Astrocyte of the spinal cord (primary cell): ENCODE measurements at places on chromosomes 13 and 19.

DNA sequence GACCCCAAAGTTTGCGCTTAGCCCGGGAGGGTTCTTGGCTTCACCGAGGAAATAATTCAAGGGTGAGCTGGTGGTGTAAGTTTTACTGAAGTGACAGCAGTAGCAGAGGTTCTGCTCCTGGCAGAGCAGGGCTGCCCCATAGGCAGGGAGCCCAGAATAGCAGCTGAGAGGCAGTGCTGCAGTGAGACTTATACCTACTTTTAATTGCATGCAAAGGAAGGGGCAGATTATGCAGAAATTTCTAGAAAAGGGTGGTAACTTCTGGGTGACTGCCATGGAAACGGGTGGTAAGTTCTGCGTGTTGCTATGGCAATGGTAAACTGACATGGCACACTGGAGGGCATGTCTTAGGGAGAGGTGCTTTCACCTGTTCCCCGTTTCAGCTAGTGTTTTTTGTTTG, 17.5 kb upstream of the CAMSAP3 start:
- DNase-seq, result no peak

DNA sequence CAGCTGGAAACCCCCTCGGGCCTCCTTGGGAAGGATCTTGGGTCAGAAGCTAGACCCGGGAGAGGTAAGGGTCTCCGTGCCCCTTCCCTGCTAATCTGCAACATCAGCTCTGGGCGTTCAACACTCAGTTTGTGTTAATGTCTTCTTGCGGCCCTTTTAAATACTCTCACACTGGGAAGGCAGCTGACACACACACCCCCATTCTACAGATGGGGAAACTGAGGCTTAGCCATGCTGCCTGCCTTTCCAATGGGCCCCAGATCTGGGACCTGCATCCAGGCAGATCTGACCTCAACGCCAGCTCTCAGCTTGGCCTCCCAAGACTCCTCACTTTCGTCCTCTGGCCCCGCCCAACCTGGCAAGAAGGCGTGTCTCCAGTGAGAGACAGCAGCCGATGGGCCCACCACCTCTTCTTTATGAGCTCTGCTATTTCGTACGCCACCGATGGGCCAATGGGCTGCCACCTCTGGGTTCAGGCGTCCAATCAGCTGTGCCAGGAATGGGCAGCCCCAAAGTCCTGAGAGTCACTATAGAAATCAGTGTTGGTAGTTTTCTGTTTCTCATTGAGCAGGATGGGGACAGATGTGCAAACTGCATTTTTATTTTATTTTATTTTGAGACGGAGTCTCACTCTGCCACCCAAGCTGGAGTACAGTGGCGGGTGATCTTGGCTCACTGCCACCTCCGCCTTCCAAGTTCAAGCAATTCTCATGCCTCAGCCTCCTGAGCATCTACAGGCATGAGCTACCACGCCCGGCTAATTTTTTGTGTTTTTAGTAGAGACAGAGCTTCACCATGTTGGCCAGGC, 43.8 kb downstream of the DNM2 start:
- no peak for DNase-seq

GRCh38 chr19:10184636-10185035, 10.1 kb downstream of the DNMT1 start:
- DNase-seq, result no peak

DNA sequence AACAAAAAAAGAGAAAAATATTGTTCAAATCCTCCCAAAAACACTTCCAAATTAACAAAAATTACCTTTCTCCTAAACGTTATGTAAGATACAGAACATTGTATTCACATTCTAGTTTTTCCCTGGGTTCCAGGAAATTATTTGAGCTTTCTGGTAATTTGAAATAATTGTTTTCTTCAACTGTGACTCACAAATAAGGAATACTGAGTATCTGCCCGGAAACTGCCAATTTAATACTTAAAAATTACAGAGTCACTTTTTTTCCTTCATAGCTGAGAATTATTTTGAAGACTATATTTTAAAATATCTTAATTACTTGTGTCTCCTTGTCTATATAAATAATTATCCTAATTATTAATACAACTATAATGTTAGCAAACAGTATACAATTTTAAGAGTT, 709.0 kb upstream of the ARGLU1 start:
- DNase-seq, result peak; percentile 19

GRCh38 chr19:48102870-48103751, 7.5 kb downstream of the PLA2G4C start:
- peak; percentile 34 for DNase-seq

GRCh38 chr13:95025116-95025515, 276.1 kb downstream of the ABCC4 start:
- no peak for DNase-seq

GRCh38 chr19:17949956-17950309, 17.0 kb upstream of the KCNN1 start:
- DNase-seq, result no peak

DNA sequence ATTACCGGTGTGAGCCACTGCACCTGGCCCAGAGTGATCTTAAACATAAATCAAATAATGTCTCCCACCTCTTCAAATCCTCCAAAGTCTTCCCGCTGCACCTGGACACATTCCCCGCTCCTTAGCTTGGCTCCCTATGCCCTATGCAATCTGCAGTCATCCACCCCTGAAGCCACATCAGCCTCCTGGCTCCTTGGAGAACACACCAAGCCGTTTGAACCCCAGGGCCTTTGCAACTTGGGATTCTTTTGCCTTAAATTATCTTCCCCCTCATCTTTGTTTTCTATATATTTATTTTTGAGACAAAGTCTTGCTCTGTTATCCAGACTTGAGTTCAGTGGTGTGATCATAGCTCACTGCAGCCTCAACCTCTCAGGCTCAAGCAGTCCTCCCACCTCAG, 2.7 kb upstream of the DNAAF3 start:
- no peak for DNase-seq

- peak; percentile 29 for DNase-seq
Measured at GRCh38 chr19:41641879-41642485, 15.1 kb upstream of the CEACAM4 start.

DNA sequence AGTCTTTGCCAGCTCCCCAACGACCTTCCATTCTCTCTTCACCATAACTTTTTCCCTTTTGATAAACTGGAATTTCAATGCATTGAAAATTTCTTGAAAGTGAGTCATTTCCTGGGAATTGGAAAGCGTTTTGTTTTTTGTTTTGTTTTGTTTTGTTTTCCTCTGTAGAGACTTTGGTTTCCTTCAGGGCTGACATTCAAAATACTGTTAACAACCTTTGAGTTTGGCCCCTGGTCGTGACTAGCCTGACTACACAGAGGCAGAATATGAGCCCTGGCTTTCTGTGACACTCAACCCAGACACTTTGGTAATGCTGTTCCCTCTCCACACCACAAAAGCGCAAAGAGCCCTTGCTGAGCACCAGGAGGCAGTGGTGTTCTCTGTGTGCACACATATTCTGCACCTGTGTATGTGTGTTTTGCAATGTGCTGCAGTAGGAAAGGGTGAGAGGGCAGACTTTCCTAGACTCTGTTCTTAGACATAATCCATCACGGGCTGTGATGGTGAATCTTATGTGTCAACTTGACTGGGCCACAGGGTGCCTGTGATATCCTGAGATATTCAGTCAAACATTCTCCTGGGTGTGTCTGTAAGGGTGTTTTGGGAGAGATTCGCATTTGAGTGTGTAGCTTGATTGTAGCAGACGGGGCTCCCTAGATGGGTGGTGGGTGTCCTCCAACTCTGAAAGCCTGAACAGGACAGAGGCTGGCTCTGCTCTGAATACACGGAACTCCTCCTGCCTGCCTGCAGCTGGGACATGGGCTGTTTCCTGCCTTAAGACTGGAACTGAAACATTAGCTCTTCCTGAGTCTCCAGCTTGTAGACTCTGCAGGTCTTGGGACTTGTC, 29.5 kb upstream of the ANKRD10 start:
- peak; percentile 59 for DNase-seq

DNA sequence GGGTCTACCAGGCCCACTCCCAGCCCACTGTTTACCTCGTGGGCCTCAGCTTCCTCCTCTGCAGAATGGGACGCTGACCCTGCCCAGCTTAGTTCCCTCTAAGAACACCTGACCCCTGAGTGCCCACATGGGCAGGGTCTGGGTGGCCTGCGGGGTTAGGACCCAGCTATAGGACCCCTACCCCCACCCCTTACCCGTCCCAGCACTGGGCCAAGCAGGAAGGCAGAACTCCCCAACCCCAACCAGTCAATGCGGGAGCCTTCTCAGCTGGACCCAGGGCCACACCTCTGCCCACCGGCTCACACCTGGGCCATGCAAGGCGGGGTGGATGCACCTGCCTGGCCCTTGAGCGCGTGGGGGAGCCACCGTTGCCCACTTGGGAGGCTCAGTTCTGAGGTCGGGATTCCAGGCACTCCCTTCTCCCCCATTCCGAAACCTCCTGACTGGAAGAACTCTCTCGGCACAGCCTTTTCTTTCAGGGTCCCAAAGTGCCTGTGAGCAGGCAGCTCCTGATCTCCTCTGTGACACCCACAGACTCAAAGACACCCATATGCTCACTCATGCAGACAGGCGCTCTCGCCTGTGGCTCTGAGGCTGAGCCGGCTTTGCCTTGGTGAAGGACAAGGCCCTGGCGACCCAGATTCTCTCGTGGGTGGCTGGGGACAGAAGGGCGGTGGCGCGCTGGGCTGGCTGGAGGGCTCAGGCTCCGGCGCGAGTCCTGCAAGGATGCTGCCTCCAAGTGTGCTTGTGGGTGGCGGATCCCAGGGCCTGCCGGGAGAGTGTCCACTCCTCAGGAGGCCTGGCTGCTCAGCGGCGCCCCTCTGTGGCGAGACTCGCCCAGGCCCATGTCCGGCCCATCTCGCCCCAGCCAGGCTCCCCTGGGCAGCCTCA, 27.9 kb upstream of the PARP4 start:
- no peak for DNase-seq

GRCh38 chr13:57437587-57437986, 194.0 kb upstream of the PCDH17 start:
- DNase-seq, result no peak

GRCh38 chr13:77833331-77833863, 85.2 kb downstream of the EDNRB start:
- peak; percentile 3 for DNase-seq

DNA sequence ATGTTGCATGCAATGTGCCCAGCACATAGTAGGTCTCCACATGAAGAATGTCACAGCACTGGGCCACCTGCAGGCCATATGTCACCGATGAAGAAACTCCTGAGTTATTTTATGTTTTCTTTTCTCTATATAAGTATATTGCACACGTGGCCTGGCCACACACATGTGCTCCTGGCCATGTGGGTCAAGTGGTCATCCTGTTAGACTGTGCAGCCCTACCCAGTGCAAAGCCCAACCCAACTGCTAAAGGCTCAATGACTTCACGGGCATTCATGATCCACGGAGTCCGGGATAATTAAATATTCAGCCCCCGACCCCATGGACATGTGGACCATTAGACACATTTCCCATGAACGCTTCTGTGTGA, 163.2 kb downstream of the TEX29 start:
- DNase-seq, result no peak

- no peak for DNase-seq
Measured at GRCh38 chr19:44580366-44580895, 32.9 kb upstream of the IGSF23 start.

- no peak for DNase-seq
Measured at GRCh38 chr19:7744199-7744786, 3.0 kb downstream of the CD209 start.

DNA sequence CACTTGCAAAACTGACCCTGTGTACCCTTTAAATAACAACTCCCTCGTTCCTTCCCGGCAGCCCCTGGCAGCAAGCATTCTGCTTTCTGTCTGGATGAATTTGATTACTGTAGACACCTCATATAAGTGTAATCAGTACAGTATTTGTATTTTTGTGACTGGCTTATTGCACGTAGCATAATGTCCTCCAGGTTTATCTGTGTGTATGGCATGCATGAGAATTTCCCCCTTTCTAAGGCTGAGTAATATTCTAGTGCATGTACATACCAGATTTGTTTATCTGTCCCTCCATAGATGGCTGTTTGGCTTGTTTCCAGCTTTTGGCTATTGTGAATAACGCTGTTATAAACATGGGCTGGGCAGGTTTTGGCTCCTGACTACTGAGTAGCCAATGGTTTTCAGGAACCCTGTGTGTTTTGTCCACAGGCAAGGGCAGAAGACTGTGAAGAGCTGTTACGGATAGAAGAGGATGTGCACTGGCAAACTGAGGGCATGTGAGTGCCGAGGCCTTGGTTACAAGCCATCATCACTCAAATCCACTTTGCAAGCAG, 98.0 kb downstream of the ESD start:
- DNase-seq, result no peak

GRCh38 chr19:34712395-34713261, 21.4 kb upstream of the ZNF181 start:
- DNase-seq, result peak; percentile 77

- DNase-seq, result no peak
Measured at GRCh38 chr13:33859691-33860303, 41.8 kb downstream of the RFC3 start.

DNA sequence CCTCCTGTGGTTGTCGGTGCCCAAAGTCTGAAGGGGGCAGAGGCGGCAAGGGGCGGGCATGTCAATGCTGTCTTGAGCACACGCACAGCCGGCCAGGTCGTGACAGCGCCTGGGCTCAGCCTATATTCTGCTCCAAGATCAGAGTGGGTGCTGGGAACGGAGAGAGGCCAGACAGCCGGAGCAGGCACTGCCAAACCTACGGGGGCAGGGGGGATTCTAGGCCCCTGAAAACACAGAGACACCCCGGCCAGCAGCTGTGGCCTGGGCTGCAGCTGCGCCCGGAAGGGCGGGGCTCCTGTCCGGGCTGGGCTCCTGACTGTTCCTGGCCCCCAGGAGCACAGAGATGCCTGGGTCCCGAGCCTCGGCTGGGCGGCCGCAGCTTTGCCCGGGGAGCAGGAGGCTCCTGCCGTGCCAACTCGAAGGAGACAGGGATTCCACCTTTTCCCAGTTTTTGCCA, 2662.9 kb upstream of the PCDH20 start:
- DNase-seq, result no peak

DNA sequence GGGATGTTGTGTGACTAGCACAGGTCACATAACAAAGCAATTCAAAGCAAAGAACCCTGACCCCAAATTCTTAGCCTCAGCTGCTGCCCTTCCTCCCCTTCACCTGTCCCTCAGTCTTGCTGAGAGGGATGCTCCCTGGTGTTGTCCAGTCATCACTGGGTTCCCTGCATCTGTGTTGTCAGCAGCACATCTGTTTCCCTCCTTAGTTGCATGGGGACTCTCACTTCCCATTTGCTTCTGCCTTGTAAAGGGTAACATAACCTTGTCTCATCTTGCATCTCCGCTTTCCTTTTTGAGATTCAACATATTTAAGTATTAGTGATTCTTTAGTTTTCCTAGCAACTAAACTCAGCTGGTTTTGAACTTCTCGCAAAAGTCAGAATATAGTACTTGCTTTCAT, 54.0 kb downstream of the SPATA13 start:
- DNase-seq, result no peak

DNA sequence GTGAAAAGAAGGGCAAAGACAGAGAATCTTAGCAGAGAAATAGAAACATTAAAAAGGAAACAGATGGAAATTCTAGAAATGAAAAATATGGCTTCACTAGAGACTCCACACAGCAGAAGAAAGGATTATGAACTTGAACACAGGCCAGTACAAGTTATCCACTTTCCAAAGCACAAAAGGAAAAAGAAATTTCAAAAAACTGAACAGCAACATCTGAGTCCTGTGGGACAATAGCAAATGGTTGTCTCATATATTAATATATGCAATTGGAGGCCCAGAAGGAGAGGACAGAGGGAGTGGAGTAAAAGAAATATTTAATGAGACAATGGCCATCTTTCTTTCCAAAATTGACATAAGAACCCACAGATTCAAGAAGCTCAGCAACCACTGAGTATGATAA, 141.7 kb upstream of the GJB6 start:
- DNase-seq, result no peak
